ENCODE measurements at places on chromosomes 2 and 18. TPM values are rescaled to one million over a fixed set of nuclear protein-coding genes. Genes with fewer than 3 reads are reported as not detected.

DNA sequence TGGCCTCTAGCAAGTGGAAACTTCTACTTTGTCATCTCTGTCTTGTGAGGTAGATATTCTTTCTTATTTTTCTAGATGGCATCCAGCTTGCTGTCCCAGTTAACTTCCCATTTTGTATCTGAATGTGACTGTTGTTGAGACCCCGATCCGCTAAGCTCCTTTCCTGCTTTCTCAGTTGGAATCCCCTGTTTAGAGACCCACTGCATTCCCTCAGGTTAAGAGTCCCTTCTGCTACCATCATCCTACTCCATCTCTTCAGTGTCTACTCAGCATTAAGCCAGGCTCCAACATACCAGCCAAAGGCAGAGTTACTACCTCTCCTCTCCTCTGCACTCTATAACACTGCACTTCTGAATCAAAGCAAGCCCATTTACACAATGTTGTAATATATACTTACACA, 1300.4 kb upstream of the CHAC2 start:
- DNase-seq: no peak

ITM2C gene
- 195 TPM for total RNA-seq

DNA sequence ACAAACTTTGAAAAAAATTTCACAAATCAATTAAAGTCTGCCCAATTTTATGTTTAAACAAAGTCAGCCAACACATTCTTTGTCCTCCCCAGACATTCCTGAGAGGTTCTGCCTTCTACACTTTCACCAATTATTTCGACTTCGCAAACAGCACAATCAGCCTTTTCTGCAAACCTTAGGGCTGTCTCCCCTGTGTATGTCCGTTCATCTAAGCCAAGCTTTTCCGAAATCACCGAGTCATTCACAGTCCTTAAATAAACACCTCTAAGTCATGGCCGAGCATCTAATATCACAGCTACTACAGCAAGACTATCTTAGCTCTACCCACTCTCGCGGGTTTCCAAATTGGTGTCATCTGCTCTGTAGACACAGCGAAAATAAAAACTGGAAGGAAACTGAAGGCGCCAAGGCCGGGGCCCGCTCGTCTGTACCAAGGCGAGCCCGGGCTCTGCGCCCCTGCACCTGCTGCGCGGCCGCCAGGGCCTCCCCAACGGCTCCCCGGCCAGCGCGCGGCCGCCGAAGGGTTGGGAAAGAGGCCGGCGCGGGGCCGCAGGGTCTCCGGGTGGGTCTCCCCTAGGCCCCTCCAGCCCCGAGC, 730 bp downstream of the ODC1 start:
- no peak for DNase-seq

GRCh38 chr2:198098918-198099317, 294.5 kb downstream of the PLCL1 start:
- no peak for DNase-seq

GRCh38 chr18:24176727-24177416, 38.0 kb downstream of the CABYR start:
- peak; percentile 44 for DNase-seq

All from mucosa of gallbladder (tissue), 1 donor.